Fibroblast of mammary gland (primary cell): ENCODE measurements at places on chromosomes 1 and 21.

- peak; percentile 91 for DNase-seq
Measured at GRCh38 chr1:77825131-77825709, 45.8 kb downstream of the MIGA1 start.

- no peak for DNase-seq
Measured at GRCh38 chr1:177650947-177651346, 318.9 kb downstream of the SEC16B start.

GRCh38 chr1:202585590-202585933, 124.7 kb downstream of the SYT2 start:
- DNase-seq: no peak

- DNase-seq: no peak
Measured at GRCh38 chr21:22764222-22764621, 1766.0 kb downstream of the NCAM2 start.

GRCh38 chr1:153602749-153603148, 10.2 kb downstream of the S100A16 start:
- DNase-seq: no peak

GRCh38 chr1:99327357-99327756, 63.1 kb downstream of the PLPPR4 start:
- DNase-seq: no peak

GRCh38 chr1:236381565-236382158, 12.4 kb upstream of the EDARADD start:
- DNase-seq: no peak

DNA sequence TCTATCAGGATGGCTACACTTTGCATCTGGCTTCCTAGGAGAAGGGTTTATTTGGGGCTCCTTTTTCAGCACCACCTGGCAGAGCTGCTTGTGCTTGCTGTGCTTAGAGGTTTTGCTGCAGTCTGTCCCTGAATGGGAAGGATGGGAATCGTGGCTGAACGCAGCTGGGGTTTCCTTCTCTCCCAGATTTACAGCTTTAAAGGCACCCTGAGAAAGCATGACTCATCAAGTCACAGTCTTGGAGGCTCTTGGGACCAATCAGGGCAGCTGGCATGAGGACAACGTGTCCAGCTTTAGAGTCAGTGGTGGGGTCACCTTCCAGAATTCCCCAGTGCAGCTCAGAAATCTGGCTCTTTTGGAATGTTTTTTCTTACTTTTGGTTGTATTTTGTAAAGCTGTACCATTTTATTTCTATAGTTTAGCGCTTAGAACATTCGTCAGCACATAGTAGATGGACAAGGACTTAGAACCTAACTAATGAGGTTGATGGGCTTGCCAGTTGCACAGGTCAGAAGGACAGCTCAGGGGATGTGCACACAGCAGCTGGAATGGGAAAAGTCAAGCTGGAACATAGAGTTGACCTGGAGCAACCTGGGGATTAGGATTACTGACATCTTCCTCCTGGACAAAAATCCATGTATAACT, 222.6 kb downstream of the PRDM2 start:
- DNase-seq: peak; percentile 40

DNA sequence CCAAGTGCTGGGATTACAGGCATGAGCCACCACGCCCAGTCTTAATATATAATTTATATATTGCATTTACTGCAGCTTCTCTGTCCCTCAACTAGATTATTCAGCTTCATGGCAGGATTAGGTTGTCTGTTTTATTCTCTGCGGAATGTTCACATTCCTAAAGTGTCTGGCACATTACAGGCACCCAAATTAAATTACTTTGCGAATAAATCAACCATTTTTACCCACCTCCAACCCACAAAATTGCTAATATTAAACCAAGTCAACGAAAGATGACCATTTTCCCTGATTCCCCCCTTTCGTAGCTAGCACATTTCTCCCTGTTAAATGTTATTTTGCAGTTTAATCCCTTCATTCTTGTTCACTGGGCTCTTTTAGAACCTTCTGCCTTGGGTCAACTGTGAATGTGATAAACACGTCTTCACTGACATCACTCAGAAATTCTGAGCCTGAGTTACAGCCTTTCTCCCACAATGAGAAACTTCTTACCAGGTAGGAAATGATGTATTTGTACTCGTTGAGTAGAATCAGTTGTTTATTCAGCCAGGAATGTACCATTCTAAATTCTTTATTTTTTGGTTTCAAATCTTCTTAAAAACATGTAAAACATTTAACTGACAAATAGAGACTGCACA, 35.9 kb downstream of the THAP3 start:
- no peak for DNase-seq

- no peak for DNase-seq
Measured at GRCh38 chr1:167532964-167533824, 14.9 kb upstream of the CD247 start.

GRCh38 chr1:29290414-29290985, 54.2 kb downstream of the PTPRU start:
- DNase-seq: no peak

- peak; percentile 86 for DNase-seq
Measured at GRCh38 chr1:27650539-27651175, 15.7 kb upstream of the FGR start.

- DNase-seq: peak; percentile 66
Measured at GRCh38 chr21:14900611-14901010, 164.2 kb downstream of the NRIP1 start.

- DNase-seq: no peak
Measured at GRCh38 chr1:42350086-42350485, 15.1 kb upstream of the FOXJ3 start.

DNA sequence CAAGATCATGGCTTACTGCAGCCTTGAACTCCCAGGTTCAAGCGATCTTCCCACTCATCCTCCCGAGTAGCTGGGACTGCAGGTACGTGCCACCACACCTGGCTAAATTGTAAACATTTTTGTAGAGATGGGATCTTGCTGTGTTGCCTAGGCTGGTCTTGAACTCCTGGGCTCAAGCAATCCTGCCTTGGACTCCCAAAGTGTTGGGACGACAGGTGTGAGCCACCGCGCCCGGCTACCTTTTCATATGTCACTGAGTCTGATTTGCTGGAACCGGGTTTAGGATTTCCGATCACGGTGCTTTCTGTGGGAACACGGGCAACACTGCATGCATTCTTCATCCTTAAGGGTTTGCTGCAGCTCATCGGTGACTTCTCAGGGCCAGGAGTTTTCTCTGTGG, 32.2 kb upstream of the PCBP3 start:
- DNase-seq: no peak

GRCh38 chr1:15918962-15919715, 56.8 kb downstream of the ZBTB17 start:
- DNase-seq: peak; percentile 73

DNA sequence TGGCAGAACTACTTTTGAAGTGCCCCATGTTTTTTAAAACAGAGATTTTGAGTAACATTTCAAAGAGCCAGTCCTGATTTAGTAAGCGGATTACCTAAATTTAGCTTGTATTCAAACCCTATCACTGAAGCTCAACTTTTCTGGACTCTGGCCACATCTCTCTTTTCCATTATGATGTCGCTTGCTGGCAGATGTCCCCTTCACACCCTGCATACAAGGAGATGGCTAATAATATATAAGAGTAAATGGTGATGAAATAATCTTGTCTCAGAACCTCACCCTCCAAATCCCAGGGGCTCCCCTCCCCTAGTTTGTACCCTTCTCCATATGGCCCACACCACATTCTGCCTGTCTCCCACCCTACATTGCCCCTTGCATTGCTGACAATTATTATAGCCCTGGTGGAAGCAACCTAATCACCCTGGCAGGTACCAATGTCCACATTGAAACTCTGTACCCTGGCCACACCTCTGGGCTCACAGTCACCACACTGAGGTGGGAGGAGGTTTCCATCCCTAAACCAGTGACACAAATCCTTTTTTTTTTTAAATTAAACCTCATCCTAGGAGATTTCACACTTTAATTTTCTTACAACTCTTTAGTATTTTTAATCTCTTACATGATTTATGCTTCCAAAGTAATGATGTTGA, 106.0 kb upstream of the SYT6 start:
- no peak for DNase-seq

DNA sequence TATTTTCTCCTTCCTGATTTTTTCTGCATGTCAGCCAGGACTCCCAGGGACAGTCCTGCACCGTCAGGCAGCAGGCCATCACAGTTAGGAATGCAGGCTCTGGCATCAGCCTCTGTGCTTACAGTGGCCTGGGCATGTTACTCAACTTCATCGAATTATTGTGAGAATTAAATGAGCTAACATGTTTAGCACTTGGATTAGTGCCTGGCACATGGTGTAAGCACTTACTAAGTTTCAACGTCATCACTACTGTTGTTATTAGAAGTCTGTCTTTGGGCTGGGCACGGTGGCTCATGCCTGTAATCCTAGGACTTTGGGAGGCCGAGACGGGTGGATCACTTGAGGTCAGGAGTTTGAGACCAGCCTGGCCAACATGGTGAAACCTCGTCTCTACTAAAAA, 45.1 kb downstream of the SCCPDH start:
- peak; percentile 99 for DNase-seq

GRCh38 chr1:167249702-167250101, 29.0 kb downstream of the POU2F1 start:
- peak; percentile 23 for DNase-seq

- DNase-seq: no peak
Measured at GRCh38 chr1:156657741-156658319, 15.9 kb downstream of the BCAN start.

DNA sequence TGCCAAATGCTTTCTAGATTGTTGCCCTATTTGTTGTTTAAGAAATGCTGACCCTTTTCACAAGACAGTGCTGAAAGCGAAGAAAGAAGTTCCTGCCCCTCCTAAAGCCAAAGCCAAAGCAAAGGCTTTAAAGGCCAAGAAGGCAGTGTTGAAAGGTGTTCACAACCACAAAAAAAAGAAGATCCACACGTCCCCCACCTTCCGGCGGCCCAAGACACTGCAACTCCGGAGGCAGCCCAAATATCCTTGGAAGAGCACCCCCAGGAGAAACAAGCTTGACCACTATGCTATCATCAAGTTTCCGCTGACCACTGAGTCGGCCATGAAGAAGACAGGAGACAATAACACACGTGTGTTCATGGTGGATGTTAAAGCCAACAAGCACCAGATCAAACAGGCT, 55.7 kb downstream of the PSMG1 start:
- DNase-seq: no peak
